ENCODE measurements at places on chromosomes 5 and 9. TPM values are rescaled to one million over a fixed set of nuclear protein-coding genes. Genes with fewer than 3 reads are reported as not detected.

GRCh38 chr5:91378752-91379211, 4.3 kb downstream of the ARRDC3 start:
- DNase-seq: peak; percentile 18

DNA sequence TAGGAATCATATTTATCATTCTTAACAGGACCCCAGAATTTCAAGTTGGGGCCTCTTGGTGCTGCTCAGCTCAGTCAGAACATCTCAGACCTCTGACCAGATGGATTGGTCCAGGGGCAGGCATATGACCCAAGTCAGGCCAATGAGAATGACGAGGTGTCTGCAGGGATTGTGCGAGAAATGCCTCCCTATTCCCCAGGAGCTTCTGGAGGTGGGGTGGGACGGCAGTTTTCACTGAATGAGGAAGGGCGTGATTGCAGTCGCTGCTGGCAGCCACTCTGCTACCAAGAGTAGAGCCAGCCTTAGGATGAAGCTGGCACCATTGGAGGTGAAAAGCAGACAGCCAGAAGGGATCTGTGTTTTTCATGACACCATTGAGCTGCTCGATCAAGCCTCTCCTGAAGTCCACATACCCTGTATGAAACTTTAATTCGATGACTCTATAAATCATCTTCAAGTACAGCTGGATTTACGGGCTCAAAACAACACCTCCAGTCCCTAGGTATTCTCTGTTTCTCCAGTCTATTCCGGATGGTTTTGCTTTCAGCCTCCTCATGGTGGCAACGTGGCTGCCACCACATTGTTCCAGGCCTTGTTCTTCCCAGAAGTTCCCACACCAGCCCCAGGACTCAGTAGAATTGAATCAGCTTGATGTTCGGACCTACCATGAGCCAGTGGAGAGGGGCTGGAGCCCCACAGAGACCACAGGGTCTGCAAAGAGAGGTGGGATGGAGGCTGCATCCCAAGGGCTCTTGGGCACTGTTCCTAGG, 70.2 kb upstream of the ADAMTS2 start:
- no peak for DNase-seq

DNA sequence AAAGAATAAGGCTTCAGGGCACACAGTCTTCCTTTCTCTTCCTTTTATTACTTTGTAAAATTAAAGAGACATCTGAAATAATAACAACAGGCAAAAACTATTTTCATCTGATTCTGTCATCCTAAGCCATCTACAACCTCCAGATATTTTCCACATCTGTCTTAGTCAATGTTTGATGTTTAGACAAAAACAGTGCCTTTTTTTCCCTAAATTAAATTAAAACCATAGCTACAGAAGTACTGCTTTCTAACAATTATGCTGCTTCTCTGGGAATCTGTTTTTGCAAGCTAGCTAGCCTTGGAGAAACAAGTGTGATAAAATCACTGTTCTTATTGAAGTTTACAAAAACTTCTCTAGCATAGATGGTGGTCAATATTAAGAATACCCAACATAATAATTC, 95.4 kb downstream of the KIAA0825 start:
- no peak for DNase-seq

OR2Y1 gene
- polyA plus RNA-seq: not detected

FRRS1L gene
- 3.4 TPM for polyA plus RNA-seq

GRCh38 chr5:56270568-56271392, 37.6 kb upstream of the ANKRD55 start:
- peak; percentile 83 for DNase-seq

DNA sequence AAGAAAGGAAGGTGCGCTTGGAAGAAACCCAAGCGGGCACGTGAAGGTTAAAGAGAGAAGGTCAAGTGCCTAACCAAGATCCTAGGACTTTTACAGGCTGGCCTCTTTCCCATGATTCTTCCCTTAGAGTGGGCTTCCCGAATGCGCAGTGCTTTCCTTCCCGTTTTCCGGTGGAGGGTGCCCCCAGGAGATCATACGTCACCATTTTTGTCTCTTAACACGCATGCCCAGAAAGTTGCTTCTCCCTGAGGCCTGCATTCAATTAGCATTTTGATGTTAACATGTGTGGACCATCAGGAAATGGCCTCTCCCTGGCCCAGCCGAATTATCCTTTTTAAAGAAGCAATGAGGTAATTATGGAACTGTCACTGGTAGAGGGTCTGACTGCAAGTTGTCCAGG, 1.9 kb upstream of the RUSC2 start:
- no peak for DNase-seq

STK10 gene
- polyA plus RNA-seq: 15.3 TPM

DNA sequence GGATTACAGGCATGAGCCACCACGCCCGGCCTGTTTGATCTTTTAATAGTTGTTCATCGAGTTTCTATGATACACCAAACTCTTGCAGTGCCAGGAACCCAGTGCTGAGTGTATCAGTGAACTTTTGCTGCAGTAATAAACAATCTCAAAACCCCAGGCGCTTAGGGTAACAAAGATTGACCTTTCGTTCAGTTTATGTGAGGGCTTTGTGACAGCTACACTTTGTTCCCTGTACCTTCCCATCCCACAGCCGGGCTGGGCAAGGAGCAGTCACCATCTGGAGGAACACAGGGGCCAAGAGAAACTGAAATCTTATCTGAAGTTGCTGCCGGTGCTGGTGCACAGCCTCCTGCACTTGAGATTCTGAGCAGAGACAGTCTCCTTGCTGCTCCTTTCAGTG, 17.2 kb upstream of the WNK2 start:
- no peak for DNase-seq

DNA sequence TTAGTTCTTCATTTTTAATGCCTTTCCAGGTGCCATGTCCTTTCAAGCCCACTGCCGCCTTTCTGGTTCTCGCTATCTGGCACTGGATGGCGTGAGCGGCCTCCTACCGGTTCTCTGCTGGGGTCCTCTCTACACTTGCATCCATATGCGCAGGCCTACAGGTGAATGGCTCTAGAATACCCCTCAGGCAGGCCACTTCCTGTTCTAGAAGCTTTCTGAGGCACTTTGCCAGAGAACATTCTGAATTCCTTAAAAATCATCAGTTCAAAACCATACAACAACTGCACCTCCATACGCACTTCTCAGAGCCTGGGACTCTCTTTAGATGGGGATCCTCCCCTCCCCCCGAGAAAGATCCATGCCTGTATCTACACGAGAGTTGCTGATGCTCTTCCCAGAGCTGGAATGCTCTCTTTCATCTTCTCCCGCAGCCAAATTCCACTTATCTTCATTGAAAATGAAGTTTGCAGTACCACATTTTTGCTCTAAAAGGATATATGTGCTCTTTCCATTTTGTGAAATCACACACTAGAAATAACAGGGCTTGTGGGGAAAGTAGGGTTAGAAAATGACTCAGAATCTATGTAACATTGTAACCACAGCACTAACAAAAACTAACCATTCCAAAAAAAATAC, 1.4 kb upstream of the LHFPL2 start:
- DNase-seq: no peak

PRELID1 gene
- polyA plus RNA-seq: 138 TPM

SLC4A9 gene
- 20.2 TPM for polyA plus RNA-seq

DNA sequence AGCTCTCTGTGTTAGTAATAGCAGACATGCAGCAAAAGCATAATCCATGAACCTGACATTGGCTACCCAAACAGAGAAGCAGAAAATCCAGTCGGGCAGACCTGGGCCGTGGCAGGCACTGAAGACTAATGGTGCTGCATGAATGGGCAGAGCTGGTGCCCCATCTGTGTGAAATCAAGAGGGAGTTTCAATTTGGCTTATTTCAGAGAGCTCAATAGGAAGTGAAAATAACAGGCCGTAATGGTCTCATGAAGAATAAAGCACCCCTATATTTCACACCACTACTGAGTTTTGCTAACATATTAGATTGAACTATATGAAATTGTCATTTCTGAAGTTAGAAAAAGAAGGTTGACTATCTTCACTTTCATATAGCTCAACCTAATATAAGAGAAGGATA, 149.7 kb downstream of the ENC1 start:
- no peak for DNase-seq
